ENCODE measurements at places on chromosomes 4 and X. TPM values are rescaled to one million over a fixed set of nuclear protein-coding genes. Genes with fewer than 3 reads are reported as not detected.

- H3K27ac ChIP-seq, result peak overlapping the region; percentile 34
- H3K27me3 ChIP-seq, result peaks cover 68% of the 10 kb centered on the region
- no peaks in the 10 kb centered on the region for H3K36me3 ChIP-seq
- peak overlapping the region; percentile 91 for H3K4me3 ChIP-seq
Observed at GRCh38 chr4:78057600-78058550, 752 bp downstream of the FRAS1 start.

DNA sequence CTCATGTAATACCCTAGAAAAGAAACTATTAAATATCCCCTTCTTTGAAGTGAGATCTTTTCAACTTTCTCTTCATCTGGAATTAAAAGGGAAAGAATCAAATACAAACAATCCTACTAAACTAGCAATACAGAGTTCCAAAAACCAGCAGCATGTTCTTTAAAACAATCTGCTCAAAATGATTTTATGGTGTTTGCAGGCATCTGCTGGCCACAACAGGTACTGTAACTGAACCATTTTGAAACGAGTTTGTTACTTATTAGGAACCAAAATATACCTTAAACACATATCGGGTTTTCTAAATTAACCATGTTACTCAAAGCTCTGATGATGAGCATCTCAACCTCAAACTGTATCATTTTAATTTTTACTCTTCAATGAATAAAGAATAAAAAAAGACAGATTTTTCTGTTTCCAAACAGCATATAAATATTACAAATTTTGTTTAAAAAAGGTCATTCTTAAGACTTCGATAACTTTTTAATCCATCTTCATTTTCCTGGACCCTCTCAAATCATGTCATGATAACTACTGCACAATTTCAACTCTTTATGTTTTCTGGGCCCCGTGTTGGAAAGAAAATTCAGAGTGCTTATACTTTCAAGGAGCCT lies 56.5 kb downstream of the ARAP2 start:
- no peaks in the 10 kb centered on the region for H3K27me3 ChIP-seq
- peaks cover 41% of the 10 kb centered on the region for H3K4me1 ChIP-seq
- peak overlapping the region; percentile 23 for H3K4me3 ChIP-seq
- H3K27ac ChIP-seq, result peak overlapping the region; percentile 86
- peaks cover 4% of the 10 kb centered on the region for H3K36me3 ChIP-seq

DNA sequence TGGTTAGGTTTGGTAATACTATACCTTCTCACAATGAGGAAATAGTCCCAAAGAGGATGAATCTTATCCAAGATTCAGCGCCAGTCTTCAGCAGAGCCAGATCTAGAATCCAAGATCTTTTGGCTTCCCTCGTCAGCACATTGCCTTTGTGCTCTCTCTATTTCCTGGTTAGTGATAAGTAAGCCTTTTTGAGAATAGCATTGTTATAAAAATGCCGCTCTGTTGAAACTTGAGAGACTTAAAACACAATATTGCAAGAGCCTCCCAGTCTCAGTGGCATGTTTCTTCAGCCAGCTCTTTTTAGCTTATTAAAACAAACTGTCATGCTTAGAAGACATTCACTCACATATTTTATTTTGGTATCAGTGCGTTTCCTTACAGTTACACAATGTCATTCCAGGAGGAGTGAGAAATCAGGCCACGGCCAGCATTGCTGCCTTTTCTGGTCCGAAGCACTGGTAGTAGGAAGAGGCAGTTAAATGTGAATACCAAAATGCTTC lies 141.4 kb downstream of the KLHL8 start:
- peaks cover 40% of the 10 kb centered on the region for H3K4me1 ChIP-seq
- no peaks in the 10 kb centered on the region for H3K36me3 ChIP-seq
- no peak overlapping the region for H3K27ac ChIP-seq

- H3K36me3 ChIP-seq, result peaks cover 8% of the 10 kb centered on the region
- H3K4me1 ChIP-seq, result peaks cover 26% of the 10 kb centered on the region
- H3K4me3 ChIP-seq, result peak overlapping the region; percentile 51
- H3K27ac ChIP-seq, result peak overlapping the region; percentile 73
- DNase-seq, result no peak
Observed at GRCh38 chr4:25835384-25835783, 27.4 kb downstream of the SEL1L3 start.

- peaks cover 14% of the 10 kb centered on the region for H3K36me3 ChIP-seq
- DNase-seq, result no peak
- no peak overlapping the region for H3K4me3 ChIP-seq
- no peaks in the 10 kb centered on the region for H3K4me1 ChIP-seq
Observed at GRCh38 chr4:37549041-37549440, 137.1 kb downstream of the RELL1 start.

DNA sequence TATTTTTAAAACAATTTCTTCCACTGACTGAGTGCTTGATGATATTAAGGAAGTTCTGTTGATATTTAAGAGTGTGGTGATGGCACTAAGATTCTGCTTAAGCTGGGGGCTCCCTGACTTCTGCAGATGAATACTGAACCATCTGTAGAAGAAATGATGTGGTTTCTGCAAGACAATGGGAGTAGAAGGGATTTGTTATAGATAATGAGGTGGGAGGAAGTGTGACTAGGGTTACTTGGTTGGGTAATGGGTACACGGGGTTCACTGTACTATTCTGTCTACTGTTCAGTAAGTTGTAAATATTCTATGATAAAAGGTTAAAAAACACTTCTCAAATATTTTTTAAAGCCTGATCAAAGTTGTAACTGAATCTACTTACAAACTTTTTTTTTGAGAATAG lies 60.9 kb upstream of the TXK start:
- H3K4me1 ChIP-seq, result peaks cover 13% of the 10 kb centered on the region
- DNase-seq, result no peak
- no peaks in the 10 kb centered on the region for H3K27me3 ChIP-seq
- H3K27ac ChIP-seq, result no peak overlapping the region

GRCh38 chrX:47129157-47129898 lies 15.2 kb downstream of the NDUFB11 start:
- H3K4me1 ChIP-seq, result no peaks in the 10 kb centered on the region
- DNase-seq, result peak; percentile 90
- H3K36me3 ChIP-seq, result no peaks in the 10 kb centered on the region
- peak overlapping the region; percentile 91 for H3K27ac ChIP-seq

GRCh38 chr4:96756584-96756983 lies 916.7 kb downstream of the PDHA2 start:
- H3K36me3 ChIP-seq, result no peaks in the 10 kb centered on the region
- DNase-seq, result no peak

DNA sequence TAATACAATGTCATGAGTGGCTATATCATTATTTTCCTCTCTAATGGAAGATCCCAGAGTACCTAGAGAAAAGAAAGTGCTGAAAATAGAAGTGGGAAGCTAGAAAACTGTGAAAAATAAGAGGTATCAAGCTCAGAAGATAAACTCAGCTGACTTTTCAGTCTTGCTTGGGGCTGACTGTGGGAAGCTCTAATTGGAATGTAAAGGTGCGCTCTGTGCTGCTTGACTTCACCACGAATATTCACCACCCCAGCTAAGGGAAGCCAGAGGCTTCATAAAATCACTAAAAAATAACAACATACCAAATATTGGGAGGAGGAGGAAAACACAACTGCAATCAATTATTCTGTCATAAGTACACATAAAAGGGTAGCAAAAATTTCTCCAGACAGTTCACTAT lies 25.1 kb downstream of the NDST3 start:
- H3K36me3 ChIP-seq, result peaks cover 5% of the 10 kb centered on the region
- no peaks in the 10 kb centered on the region for H3K27me3 ChIP-seq
- H3K4me3 ChIP-seq, result no peak overlapping the region
- H3K4me1 ChIP-seq, result no peaks in the 10 kb centered on the region

DNA sequence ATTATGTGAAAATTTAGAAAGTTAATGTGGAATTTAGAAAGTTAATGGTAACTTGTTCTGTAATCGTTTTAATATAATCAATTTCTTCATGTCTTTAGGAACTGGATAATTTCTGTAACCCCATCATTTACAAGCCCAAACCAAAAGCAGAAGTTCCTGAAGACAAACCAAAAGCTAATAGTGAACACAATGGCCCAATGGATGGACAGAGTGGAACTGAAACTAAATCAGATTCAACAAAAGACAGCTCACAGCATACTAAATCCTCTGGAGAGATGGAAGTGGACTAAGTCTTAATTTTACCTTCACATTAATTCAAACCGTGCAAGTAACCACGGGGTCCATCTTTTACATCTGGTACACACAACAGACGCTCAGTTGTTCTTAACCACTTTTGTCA lies 48.1 kb upstream of the PLK4 start:
- DNase-seq, result no peak
- H3K27ac ChIP-seq, result no peak overlapping the region
- H3K4me3 ChIP-seq, result no peak overlapping the region
- no peaks in the 10 kb centered on the region for H3K36me3 ChIP-seq
- H3K27me3 ChIP-seq, result peaks cover 3% of the 10 kb centered on the region
- no peaks in the 10 kb centered on the region for H3K4me1 ChIP-seq

SATL1 gene
- not detected for total RNA-seq

GCNA gene
- total RNA-seq, result 5.5 TPM

EXOC1L gene
- total RNA-seq, result not detected

ODAM gene
- not detected for total RNA-seq

ADGRG4 gene
- not detected for total RNA-seq

KCTD8 gene
- not detected for total RNA-seq

NR3C2 gene
- 1.5 TPM for total RNA-seq

SLC49A3 gene
- 15.9 TPM for total RNA-seq

Data from natural killer cell treated with Interleukin-12 subunit alpha and Interleukin-12 subunit beta and Interleukin-15 and Interleukin-18, amount 100 ng/mL, for 72 hours (primary cell).